ENCODE measurements at places on chromosomes 1 and 21.

DNA sequence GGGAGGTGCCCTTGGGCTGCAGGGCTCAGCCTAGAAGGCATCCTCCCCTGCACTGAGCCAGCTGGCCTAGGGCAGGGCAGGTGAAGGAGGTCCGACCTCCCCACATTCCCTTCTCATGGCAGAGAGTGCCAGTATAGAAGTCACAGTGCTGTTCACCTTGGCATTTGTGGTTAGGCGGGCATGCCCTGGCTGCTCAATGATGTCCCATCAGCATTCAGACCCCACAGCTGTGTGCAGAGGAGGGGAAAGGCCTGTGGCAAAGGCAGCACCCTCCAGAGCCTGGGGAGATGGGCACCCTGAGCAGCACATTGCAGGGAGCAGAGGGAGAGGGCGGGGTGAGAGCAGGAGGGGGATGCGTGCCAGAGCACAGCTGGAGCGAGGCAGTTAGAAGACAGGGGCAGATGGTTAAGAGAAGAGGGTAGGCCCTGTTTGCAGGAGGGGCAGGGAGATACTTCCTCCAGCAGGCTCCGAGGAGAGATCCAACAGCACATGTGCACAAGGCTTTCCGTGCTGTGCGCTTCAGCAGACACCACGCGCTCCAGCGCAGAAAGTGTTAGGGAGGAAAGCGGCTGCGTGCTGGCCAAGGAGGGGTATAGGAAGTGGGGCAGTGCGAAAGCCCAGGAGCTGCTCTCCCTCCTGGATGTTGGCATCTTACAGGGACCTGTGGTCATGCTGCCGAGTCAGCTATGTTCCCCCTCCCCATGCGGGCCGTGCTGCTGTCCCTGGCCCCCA lies 43.7 kb upstream of the COL6A1 start:
- DNase-seq, result no peak

- no peak for DNase-seq
Measured at GRCh38 chr1:77276941-77277340, 4.9 kb upstream of the AK5 start.

DNA sequence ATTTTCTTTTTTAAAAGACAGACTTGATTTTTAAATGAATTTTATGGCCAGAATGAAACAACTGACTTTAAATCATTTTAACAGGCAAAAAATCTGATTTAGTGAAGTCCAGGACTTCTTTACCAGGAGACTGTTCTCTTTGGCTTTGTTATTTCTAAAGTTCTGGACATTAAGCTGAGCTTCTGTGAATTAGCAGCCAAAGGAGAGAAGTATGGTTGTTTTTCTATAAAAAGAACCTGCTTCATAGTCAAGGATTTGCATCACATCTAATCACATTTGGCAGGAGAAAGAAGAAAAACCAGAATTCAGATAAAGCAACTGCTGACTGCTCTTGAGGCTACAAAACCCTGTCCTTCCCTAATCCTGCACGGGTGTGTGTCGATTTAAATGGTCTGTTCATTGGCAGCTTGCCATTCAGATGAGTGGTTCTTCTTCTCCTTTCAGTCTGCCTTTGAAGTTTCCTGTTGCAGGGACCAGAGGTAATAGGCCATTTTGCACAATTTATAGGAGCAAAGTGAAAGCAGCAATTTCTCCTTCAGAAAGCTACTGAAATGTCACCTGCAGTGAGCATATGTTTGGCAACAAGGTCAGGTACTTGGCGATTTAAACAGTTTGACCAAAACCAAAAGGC lies 215.4 kb downstream of the OLFM3 start:
- no peak for DNase-seq

DNA sequence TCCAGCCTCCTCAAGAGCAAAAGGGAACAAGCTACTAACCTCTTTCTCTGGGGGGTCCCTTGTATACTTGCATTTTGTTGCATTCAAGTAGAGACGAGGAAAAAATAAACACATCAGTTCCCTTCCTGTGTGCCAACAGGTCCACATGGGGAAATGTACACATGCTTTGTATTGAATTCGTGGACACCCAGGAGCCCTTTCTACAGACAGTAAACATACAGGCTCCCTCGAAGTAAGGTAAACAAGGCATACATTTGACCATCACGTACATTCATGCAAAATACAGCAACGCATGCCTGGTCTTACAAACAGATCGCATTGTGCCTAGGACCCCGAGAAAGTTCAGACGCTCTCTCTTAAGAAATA lies 1.1 kb downstream of the KCND3 start:
- DNase-seq, result no peak

DNA sequence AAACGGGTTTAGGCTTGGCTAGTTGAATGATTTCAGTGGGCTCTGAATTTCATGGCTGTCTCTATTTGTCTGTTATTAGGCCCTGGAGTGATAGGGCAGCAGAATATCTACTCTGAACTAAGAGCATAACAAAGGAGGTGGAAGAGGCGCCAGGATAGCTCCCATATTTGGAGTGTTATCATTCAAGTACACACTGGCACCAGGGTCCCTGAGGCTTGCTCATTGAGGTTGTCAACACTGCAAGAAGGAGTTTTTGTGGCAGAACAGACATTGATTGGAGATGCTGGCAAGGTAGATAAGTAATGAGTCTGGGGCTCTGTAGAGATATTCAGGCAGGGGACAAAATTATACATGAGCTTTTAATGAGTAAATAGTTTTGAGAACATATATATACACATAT lies 1748.4 kb downstream of the MRPL39 start:
- DNase-seq, result no peak

DNA sequence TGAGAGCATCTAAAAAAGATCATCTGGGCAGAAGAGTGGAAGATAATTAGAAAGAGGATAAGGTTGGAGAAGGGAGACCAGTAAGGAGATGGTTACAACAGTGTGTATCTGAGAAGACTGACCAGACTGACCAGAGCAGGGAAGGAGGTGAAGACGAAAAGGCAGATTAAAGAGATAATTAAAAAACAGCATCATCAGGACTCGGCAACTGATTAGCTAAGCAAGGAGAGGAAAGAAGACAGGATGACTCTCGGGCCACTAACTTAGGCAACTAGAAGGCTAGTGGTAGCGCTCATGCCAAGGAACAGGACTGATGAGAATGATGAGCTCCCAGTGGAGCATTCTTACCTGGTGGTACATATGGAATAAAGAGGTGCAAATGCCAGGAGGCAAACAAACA lies 3.9 kb downstream of the RBM34 start:
- no peak for DNase-seq

DNA sequence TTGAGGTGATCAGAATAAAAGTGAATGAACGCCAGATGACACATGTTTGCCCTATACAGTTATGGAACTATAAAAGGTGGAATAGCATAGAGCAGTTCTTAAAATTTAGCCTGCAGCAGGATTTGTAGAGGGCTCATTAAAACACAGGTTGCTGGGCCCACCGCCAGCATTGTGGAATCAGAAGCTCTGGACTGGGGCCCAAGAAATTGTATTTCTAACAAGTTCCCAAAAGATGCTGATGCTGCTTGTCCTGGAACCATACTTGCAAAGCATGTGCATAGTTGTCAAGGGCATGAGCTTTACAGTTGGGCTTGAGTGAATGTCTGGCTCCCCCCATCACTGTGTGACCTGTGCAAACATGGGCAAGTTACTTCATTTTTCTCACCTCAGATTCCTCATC lies 37.5 kb upstream of the LRRC53 start:
- DNase-seq, result no peak

DNA sequence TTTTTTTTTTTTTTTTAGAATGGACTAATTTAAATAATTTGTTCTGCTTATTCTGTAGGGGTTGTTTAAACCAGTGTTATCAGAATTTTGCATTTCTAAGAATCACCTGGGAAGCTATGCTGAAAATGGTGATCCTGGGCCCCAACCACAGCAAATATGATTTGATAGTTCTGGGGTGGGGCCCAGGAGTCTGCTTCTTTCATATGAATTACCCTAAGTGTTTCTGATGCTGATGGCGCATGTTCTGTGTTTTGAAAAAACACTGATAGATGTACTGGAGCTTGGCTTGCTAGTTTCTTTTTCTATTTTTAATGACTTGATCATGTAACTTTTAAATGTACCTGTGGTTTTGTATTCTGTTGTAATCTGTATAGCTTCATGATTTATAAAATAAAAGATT lies 89.3 kb downstream of the CDC14A start:
- DNase-seq, result no peak

DNA sequence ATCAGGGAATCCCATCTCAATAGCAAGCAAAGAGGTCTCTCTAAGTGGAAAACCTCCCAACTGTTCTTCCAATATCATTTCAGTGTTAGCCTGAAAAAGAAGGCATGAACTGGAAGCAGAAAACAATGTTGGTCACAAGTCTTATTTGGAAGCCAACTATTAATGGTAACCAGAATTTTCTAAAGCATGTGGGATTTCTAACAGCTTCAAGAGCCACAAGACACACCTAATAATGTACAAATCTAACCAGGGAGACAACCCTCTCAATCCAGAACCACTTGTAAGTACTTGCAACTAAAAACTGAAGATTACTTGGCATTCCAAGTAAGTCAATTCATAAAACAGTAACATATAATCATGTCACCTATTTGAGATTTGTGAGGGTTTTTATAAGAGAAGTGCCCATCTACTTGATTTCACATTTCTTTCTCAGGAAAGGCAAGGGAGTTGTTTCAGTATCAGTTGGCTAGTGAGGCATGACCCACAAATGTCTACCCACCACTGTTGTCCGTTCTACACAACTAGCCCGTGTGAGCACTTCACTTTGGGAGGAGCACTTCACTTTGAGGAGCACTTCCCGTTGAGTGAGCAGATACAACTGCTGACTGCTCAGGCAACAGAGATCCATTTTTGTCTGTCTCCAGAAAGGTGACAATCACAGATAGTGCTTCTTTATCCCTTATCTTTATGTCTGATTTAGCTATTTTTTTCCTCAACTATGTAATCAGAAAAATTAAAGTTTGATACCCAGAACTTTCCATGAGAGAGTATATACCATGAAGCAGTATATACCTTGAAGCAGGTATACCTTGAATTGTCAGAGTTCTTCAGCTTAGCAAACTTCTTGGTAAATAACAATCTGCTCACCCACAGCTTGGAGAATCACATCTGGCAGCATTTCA lies 11.1 kb downstream of the STX6 start:
- no peak for DNase-seq

DNA sequence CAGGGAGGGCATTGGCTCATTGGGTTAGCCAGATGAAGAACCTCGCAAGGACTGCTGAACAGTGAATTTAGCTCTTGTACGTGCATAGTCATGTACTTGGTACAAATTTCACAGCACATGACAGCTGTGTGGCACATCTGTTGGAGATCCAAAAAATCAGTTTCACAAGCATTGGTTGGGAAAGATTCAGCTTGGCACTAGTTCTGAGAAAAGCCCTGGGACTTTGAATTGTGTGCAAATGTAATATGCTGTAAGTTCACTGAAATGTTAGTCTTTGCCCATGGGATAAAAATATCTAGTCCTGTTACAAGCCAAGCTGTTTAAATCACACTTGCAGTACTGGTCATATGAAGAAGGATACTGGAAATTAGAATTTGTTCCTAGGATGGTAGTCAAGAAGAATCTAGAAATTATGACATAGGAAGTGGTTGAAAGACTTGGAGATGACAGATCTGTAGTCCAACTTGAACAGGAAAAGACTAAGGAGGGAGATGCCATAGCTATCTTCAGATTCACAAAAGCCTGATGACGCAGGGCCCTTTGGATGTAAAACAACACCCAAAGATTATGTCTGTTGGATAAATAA lies 19.2 kb downstream of the LAMC2 start:
- no peak for DNase-seq

GRCh38 chr1:224087286-224087794 lies 26.6 kb upstream of the FBXO28 start:
- no peak for DNase-seq

DNA sequence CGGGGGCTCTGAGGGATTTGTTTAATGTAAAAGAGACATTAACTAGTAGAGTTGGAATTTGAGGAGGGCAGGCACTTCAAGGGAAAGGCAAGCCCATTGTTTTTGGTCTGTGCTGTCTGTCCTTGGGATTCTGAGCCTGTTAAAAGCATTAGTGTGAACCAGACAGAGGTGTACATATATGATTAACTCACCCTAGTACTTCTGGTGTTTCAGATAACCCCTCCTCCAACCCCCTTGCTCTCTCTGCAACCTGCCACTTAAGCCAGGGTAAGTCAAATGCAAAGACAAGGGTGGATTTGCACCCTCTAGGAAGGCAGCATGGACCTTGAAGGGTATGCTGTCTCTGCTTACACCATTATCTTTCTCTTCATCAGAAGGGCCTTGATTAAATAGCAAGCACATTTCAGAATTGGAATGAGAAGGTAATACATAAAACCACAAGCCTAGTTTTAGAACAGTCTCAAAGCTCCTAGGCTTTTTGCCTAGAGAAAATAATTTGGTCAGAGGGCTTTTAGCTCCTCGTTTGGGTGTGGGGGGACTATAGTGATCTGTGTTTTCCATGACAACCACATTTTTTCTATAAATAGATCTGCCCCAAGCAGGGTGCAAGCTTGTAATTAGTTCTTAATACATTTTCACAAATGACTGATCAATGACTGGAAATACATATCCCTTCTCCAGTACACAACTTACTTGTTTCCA lies 120.7 kb upstream of the SGIP1 start:
- no peak for DNase-seq

- no peak for DNase-seq
Measured at GRCh38 chr1:244413736-244414135, 38.0 kb downstream of the ADSS2 start.

DNA sequence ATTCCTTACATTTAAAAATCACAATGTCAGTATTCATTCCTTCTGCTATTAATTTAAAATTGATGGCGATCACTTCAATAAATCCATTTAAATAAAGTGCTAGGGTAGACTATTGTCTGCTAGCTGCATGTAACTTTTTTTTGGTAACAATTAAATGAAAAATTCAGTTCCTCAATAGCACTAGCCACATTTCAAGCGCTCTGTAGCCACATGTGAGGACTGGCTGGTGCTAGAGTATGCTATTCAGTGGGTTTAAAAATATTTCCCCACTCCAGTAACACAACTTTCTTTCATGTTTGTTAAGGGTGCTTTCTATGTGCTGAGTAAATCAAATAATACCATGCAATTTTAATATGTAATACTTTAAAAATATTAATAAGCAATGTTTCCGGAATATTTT lies 108.2 kb downstream of the LTN1 start:
- no peak for DNase-seq

DNA sequence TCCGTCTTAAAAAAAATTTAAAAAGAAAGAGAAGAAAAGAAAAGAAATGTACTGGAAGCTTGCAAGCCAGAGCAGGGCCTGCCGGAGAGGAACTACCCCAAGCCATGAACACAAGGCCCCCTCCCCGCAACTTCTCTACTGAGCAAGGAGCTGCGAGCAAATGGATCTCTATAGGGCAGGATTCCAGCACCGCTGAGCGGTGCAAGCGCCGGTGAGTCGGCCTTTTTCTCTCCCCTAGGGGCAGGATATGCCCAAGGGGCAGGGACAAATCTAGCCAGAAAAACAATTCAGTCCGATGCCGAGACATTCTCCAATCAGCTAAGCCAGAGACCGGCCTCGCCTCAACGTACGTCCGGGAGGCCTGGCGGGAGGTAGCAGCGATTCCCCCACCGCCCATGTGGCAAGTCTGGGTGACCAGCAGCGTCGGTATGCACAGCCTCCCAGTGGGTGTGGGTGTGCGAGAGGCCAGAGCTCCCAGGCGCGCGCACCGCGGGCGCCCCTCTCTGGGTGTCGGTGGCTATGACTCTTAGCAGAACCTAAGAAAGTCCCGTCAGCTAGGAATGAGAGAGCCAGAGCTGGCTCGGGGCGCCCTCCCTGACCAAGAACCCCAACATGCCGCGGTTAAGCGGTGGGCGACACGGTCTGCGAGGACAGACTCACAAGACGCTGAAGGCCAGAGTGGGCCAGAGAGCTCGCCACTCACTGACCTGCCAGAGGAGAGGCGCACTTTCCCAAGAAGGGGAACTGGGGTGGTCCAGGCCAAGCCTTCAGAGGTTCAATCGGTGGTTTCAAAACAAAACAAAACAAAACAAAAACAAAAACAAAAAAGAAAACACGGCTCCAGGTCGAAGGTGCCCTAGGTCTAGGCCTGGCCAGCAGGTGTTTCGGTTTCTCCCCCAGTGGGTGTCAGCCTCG lies 1.9 kb downstream of the CSMD2 start:
- no peak for DNase-seq
